ENCODE measurements at places on chromosomes 1 and 21.

DNA sequence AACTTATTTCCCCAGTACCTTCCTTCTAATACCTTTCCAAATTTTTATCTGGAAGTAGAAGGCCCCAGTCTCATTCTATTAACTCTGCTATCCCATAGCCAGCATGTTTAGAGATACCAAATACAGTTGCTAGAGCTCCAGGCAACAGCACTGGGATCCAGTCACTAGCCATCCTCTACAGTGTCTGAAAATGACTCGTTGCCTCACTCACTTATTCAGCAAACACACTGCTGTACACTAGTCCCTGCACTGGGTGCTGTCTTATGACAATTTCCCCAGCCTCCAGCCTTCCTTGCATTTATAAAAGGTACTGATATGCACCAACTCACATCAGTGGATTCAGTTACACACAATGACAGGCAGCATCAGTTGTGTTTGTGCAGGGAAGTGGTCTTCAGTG lies 179.0 kb downstream of the DSCAM start:
- DNase-seq: no peak

DNA sequence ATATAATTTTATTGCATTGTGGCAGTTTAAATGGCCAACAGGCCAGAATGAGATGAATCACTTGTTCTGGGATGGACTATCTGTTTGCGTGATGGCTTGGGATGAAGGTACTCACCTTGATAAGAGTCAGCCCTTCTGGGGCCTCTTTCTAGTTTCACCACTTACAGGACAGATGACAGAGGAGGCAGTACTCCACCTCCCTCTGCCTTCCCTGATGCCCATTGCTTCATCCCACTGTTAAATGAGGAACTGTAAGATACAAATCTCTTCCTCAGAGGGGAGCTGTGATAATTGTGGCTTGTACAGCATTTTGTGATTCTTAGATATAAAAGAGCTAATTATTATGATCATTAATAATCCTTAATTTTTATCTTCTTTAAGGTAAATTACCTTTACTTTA lies 3.7 kb upstream of the TCHH start:
- no peak for DNase-seq

DNA sequence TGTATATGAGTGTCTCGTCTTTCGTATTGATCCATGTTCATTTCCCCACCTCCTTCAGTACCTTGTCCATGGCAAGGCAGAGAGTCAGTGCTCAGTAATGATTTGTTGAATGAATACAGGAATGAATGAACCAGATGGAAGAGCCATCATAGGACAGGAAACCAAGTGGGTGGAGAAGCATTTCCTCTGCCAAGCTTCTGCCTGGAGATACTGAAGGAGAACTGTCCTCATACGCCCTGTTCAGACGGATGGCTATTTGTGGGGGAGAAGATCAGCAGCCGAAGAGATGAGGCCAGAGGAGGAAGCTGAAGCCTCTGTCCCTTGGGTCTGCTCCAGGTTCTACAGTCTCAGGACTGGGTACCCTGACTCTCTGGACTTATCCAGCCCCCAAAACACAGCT lies 5.8 kb downstream of the FAM43B start:
- no peak for DNase-seq

- no peak for DNase-seq
Observed at GRCh38 chr1:12398479-12398878, 168.6 kb downstream of the VPS13D start.

DNA sequence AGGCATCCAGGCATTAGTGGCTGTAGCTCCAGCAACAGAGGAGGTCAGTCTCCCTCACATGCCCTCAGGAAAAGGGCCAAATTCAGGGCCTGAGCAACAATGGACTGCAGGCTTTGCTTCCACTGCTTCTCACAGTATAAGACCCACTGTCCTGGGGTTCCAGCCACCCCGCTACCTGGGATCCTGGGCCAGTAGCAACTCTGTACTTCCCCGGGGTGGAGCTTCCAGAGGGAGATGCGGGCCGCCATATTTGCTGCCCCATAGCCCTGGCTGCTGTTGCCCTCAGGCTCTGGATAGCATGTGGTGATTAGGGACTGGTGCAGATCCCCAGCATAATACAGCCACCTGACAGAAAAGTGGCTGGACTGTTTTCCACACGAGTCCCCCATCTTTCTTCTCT lies 201.1 kb upstream of the POGK start:
- no peak for DNase-seq

GRCh38 chr21:42544544-42544943 lies 30.9 kb downstream of the SLC37A1 start:
- no peak for DNase-seq

GRCh38 chr1:16459352-16459925 lies 18.9 kb downstream of the NECAP2 start:
- DNase-seq: no peak

DNA sequence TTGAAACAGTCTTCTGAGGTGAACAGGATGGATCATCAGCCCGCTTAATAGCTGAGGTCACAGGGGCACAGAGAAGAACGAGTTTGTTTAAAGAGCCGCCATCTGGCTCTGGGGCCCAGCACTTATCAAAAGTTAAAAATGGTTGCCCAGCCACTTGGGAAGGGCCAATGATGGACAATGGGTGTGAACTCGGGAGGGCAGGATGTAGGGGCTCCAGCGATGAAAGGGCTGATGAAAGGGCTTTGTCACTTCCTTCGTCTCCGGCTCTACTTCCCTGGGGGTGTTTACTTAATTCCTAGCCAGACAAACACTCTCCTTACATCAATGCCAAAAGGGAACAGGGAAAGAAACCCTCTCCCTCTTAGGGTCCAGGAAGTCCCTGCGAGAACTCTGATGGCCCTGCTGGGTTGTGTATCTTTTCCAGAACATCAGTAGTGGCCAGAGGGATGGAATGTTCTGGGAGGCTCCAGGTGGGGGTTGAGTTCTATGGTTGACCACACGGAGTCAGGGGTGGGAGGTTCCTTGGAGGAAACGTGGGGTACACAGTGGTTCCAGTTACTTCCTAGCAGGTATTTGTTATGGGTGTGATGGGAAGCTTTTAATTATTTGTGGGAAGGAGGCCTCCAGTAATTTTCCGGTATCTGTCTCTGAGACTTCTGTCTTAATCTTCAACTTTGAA lies 9.0 kb upstream of the ABCG1 start:
- no peak for DNase-seq

DNA sequence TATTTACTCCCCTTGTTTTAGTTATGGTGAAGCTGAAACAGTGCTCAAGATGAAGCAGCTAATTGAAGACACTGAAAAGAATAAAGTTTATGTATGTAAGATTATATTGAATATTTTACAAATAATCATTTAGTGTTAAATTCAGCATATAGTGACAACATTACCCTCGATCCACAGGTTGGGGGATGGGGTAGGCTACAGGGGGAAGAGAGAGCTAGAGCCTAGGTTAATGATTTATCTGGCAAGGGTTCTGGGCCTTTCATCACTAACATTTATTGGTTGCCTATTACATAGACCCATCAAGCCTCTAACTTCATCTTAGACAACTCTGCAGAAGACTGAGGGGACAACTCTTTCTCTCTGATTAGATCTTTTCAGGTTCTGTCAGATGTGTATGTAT lies 21.3 kb downstream of the ZCCHC17 start:
- no peak for DNase-seq

DNA sequence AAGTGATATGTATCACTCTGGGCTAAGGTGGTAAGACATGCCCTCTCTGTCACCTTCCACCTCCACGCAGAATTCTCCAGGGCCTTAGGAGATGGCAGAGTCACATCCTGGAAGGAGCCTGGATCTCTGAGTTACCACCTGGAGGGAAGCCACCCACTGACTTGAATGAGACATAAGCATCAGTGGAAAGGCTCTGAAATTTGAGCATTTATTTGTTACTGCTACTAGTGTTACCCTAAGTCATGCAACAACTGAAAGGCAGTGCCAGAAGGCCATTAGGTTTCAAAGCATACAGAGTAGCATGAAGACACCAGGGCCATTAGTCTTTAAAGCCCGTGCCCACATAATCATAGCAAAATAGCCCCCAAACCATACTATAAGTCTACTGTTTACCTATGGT lies 230.3 kb upstream of the IRF2BP2 start:
- no peak for DNase-seq

- no peak for DNase-seq
Observed at GRCh38 chr1:229689904-229690303, 63.9 kb downstream of the URB2 start.

DNA sequence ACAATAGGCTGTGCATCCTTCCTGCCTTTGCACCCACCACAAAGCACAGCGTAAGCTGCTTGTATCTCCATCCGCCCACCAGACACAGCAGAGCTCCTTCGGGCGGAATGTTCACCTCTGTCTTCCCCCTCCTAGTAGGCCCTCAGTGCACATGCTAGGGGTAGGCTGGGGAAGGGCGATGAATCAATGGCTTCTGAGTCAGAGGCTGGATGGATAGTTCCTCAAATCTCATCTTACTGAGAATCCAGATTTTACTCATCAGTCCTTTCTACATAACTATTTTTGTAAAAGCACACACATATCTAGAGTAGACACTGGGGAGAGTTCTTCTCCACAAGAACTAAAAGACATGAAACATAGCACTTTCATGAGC lies 73.8 kb downstream of the BCAR3 start:
- DNase-seq: peak; percentile 61

DNA sequence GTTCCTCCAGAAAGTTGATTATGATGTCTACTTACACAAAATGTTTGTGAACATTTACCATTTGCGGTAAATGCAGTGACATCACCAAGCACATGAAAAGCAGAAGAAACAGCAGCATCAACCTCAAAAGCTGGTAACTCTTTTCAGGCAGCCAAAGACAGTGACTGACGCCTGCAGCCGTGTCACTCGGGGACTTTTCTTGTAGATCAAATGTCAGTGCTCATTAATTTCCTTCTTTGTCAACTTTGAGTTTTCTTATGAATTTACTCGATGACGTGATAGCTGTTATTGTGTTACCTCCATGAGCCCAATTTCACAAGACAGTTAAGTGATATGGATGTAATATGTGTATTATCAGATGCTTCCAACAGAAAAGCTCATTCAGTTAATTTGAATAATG lies 92.5 kb downstream of the RIPK4 start:
- no peak for DNase-seq

DNA sequence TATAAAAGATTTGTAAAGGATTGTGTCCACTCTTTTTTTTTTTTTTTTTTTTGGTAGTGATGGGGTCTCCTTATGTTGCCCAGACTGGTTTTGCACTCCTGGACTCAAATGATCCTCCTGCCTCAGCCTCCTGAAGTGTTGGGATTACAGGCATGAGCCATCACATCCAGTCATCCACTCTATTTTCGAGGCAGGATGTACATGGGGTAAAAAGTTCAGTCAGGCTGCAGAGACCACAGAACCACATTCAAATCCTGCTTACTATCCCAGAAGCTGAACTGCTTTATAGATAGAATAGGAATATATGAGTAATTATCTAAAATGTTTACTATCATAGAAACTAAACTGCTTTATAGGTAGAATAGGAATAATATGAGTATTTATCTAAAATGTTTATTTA lies 26.0 kb upstream of the KCNK2 start:
- DNase-seq: no peak

GRCh38 chr1:109876617-109877316 lies 33.9 kb upstream of the CSF1 start:
- DNase-seq: no peak

- no peak for DNase-seq
Observed at GRCh38 chr1:154842635-154843034, 27.4 kb downstream of the KCNN3 start.

DNA sequence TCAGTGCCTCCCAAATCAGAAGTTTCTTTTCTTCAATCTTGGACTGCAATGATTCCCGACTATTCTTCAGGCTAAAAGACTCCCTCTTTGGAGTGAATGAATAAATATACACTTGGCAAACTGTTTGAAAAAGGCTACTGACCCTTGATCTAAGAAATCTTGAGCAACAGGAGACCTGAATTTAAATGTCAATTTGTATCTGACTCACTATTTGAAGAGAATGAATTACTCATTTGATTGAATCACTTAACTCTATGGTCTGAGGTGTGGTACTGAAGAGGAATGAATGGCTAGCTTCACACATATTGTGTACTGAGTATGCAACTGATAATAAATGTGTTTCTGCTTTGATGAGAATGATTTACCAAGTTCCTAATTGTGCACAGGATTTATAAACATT lies 4.6 kb upstream of the SMG7 start:
- DNase-seq: no peak

DNA sequence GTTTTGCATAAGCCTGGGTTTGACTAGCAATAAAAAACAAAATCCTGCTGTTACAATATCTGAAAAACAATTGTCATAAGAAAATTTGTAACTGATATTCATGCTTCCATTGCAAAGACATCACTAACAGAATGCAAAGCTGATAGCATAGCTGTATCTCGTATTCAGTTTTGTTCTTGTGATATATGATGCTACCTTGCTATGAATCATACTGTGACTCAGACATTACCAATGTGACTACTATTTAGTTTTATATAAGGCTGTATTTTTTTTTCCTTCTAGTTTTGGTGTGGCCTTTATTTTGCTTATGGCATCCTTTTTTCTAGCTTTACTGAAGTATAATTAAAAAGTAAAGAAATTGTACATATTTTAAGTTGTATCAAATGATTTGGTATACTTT lies 1381.8 kb downstream of the MRPL39 start:
- no peak for DNase-seq

DNA sequence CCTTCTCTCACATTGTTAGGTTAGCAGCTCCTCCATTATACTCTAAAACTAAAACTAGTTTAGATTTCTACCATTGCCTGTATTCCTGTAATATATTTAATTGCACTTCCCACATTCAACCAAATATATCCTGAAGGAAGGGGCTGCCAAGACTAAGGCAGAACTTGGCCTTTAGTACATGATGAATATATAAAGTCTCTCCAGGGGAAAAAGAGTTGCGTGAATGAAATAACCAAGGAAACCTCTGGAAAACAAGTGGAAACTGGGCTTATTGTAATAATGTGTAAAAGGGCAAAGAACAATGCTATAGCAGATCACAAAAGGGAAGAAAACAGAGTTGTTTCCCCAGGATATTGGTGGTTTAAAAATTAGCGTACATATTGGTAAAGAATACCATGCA lies 1012.5 kb upstream of the PRMT6 start:
- DNase-seq: no peak

DNA sequence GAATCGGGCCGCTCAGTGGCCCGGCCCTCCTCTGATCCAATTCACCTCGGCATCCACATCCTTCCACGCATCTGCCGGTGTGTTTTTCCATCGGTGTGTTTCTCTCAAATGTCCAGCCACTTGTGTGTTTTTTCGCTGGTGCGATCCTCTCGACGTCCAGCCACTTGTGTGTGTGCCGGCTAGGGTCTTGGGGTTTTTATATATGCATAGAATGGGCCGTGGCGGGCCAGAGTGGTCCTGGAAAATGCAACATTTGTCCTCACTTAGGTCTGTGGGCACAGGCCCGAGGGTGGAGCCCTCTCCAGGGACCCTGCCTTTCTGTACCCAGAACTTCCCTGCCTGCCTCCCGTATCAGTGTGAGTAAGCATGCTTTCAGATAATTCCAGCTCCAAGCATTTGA lies 1106.4 kb downstream of the AMY1C start:
- no peak for DNase-seq

DNA sequence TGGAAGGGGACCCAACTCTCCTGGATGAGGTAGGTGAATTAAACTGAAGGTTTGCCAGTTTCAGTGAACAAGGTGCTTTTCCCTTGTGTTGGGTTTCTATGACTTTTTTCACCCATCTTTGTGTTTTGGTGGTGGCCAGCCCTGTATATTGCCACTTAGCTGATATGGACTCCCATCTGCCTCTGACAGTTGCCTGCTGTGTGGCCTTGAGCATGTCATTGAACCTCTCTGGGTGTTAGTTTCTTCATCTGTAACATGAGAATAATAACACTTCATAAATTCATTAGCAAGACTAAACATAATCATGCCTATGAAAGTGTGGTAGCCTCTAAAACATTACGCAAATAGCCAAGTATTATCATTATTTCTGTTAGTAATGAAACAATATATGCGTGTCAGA lies 141.7 kb downstream of the PBX1 start:
- no peak for DNase-seq

GRCh38 chr1:189211742-189212141 lies 1265.9 kb downstream of the BRINP3 start:
- DNase-seq: no peak

All from stimulated activated CD8-positive, alpha-beta memory T cell treated with anti-CD3 and anti-CD28 coated beads, Interleukin-15, amount 100 ng/mL, for 48 hours (primary cell).